NCI-H510A treated with DMSO at 0.1 percent for 48 hours (cell line): ENCODE measurements at places on chromosomes 2 and 18.
A peak's percentile ranks its signal among the peaks of the same experiment; 100 is the strongest.

DNA sequence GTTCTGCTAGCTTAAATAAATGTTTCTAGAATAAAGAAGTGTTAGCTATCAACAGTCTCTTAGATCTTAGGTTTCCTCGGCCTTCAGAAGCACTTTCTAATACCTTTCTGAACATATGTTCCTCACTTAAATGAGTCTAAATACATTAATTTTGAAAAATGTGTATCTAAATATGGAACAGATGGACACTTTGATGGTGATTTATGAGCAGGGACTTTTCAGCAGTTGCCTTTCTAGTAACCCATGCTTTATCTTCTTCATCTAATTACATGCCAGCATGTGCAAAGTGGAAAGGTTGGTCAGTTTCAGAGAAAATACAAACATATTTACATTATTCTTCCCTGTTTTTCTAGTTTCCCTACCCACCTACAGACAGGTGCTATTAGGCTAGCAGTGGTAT lies 797.0 kb upstream of the CHAC2 start:
- no peak for DNase-seq

DNA sequence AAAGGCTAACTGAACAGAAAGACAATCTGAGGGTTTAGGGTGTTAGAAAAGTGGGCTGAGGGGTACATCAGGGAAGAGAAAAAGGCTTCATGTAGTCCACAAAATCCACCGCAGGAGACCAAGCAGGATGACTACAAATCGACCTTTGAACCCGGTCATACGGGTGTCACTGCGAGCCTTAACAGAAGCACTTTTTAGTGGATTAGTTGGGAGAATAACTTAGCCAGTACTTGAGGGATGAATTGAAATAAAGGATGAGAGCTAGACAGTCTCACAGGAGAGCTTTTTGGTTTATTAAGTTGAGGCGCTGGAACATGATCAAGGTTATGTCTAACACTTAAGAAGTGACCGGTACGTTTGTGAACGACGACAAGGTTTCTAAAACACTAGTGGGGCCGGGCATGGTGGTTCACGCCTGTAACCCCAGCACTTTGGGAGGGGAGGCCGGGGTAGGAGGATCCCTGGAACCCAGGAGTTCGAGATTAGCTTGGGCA lies 217.7 kb downstream of the MCFD2 start:
- no peak for DNase-seq

DNA sequence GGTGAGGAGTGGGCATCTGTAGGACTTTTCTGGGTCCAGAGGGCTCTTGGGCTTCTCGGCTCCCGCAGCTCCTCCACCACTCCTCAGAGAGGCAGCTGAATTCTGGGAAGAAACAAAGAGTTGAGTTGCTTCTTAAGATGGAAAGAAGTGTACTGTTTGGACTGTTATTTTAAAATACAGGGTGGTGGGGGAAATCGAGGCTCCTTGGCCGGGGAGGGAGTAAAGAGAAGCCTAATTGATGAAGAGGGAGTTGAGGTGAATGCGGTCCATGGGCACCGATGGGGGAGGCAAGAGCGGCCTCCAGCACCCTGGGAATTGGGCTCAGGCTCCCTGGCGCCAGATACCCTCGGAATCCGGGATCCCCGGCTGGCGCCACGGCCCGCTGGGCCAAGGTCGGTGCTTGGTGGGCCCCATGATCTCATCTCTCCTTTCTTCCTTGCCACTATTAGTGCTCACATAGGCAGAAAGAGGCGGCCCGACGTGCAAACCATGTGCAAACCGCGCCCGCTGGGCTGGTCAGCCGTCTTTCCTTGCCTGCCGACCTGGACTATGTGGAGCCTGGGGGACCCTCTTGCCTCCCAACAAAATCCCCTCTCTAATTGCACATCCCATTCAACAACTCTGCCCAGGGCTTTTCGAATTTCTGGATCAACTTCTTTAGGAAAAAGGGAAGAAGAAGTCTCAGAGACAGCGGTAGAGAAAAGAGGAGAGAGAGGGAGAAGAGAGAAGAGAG lies 604 bp upstream of the SIX3 start:
- DNase-seq: no peak

- peak; percentile 44 for DNase-seq
Observed at GRCh38 chr2:104412384-104412783, 441.5 kb upstream of the POU3F3 start.

DNA sequence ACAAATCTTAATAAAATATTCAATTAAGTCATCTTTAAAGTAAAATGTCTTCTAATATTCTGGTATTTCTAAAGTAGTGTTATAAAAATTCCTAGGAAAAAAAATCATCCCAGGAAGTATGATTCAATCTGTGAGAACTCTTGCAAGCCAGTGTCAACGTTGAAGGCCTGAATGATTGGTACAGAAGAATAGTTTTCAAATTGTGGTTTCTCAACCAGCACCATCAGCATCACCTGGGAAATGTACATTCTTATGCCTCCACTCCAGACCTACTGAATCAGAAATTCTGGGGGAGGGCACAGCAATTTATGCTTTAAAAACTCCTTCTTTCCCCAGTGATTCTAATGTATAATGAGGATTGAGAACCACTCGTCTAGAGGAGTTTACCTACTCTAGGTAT lies 62.3 kb upstream of the C2orf15 start:
- no peak for DNase-seq

DNA sequence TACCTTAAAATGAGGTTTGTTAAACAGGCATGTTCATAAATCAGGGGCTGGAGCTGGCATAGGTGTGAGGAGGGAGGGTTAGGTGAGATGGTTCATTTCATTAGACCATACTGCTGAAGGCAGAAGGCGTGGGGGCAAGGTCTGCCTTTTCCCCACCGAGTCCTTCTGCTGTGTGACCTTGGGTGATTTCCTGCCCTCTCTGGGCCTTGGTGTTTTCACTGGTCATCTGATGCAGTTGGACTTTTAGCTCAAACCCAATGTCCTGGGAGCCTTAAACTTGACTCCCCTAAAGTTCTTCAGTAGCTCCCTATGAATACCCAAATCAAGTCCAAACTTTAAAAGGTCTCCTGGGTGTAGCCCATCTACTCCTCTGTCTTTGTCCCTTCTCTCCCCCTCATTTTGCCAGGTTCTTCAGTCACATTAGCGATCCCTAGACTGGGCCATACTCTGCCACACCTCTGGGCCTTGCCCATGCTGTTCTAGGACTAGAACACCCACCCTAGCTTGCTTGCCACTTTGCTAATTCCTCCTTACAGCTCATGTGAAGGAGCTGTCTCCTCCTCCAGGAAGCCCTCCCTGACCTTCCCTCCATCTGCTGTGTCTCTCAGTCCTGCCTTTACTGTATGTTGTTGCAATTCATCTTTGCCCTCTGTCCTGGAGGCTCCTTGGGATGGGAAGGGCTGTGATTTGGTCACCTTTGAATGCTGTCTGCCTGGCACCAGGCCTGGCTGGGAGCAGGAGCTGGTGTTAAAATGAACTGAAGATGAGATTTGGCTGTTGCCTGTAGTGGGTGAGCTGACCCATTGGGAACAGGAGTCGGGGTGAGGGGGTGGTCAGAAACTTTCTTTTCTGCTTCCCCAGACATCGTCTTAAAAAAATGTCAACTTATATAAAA lies 85.4 kb upstream of the HS6ST1 start:
- DNase-seq: no peak

DNA sequence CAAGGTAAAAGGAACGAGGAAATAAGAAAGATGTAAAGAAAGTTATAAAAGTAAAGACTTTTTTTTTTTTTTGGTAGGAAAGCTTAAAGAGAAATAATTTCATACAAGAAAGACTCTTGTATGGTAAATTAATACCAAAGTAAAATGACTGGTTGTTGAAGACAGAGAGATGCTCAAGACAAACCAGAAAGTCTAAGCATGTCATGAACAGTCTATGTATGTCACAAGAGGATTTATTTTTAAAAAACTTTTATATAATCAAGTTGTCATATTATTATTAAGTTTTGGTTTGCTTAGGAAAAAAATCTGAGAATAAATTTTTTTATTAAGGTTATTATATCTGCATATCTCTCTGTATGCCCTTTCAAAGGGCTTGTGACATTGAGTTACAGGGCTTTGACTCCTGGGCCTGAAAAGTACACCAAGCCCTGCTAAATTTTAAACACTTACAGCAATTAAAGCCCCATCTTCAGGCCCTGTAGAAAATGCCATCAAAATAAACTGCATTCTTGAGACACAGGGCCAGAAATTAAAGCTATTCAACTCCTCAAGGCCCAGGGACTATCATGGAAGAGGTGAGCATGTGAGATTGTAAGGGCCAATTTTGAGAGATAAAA lies 10.9 kb upstream of the SGPP2 start:
- DNase-seq: no peak

- no peak for DNase-seq
Observed at GRCh38 chr18:13835202-13835601, 11.3 kb downstream of the MC5R start.

GRCh38 chr2:207041786-207042554 lies 102.7 kb downstream of the CPO start:
- DNase-seq: no peak

GRCh38 chr18:45197526-45197970 lies 417.7 kb upstream of the SLC14A2 start:
- peak; percentile 35 for DNase-seq

- no peak for DNase-seq
Observed at GRCh38 chr2:5530011-5530696, 162.0 kb upstream of the SOX11 start.
